ENCODE measurements at places on chromosomes 2 and 18.

- no peak for DNase-seq
These were observed 147.2 kb upstream of the NFATC1 start for GRCh38 chr18:79248495-79249060.

DNA sequence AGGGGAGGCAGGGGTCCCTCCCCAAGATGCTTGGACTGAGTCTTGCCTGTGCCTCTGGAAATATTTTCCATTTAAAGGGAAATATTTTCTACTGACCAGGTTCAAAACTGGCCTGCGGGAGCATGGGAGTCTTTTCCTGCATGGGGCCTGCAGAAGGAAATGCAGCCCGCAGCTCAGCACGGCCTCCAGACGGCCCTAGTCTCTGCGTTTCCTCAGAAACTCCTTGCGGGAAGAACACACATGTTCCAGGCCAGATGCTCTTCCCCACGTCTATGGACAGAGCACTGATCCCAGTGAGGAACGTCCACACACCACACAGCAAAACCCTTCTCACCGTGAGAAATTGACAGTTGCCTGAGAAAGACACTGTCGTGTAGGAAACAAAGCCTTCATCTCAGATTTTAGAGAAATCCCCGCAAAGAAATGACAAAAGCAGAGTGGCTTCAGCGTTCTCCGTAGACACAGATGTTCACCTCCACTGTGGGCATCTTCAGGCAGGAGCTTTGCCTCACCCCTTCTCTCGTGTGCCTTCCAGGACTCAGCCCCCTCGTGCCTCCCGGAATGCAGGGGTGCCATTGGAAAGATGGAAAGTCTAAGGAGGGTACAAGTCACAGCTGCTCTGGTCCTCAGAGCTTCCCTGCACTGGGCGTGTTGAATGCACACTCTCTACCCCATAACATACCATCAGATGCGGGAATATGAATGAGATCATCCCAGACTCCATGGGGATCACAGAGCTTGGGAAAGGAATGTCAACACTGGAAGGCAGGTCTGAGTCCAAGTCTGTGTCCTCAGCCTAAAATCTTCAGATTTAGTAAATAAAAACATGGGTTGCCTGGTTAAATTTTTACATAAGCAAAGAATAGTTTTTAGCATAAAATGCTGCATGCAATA lies 438.7 kb upstream of the SALL3 start:
- no peak for DNase-seq

GRCh38 chr2:167411367-167411766 lies 523.1 kb downstream of the XIRP2 start:
- DNase-seq = no peak

DNA sequence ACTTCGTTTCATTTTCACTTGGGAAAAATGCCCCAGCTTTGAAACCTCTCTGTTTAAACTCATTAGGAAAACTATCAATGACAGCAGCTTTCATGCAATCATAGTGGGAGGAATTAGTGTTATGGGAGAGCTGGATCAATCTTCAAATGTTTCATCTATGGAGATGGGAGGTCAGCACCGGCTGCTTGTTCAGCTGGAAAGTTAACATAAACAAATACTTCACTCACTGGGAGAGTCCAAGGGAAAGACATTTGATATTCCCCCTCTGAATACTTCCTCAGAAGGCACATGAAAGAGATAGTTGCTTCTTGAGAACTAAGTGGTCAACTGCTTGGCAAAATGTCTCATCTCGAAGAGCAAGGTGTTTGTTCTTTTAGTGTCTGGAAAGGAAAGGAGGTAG lies 7.3 kb downstream of the LYPD1 start:
- peak; percentile 22 for DNase-seq

GRCh38 chr2:47257946-47258348 lies 102.8 kb upstream of the STPG4 start:
- DNase-seq = no peak

DNA sequence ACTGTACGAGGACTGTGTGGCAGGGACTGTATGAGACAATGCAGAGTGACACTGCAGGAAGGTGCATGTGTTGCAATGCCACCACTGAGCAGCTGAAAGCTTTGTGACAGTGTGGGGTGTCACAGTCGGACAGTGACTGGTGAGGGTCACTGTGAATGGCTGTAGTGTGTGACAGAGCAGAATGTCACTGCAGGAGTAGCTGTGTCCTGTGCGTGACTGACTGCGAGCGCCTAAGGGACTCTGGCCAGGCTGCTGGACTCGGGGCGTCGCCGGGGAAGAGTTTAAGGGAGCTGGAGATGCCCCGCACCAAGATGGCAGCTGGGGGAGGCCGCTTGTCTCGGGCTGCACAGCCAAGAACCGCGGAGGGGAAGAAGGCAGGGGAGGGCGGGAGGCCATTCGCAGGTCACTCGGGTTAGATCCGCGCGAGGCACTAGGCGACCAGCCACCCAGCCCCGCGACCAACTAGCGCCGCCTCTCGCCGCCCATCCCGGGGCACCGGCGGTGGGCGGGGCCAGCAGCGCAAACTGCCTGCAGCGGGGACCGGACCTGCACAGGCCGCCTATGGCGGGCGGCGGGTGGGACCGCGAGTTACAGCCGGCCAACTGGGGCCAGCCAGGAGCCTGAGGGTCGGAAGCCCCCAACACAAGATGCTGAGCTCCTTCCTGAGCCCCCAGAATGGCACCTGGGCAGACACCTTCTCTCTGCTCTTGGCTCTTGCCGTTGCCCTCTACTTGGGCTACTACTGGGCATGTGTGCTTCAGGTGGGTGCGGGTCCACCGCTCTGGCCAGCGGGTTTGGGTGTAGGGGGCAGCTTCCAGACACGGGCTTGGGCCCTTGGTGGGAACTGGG lies at the start of gene ABHD1:
Gene ABHD1, plus strand, starts transcription at position 514 of the 849 bp plus-strand sequence. Its CDS starts 134 bp downstream, at position 648.
- peak; percentile 72 for DNase-seq

- DNase-seq = no peak
These were observed 193.5 kb upstream of the ZEB2 start for GRCh38 chr2:144713410-144713809.

Measured in DMS53 (cell line).